NCI-H2081 (cell line): ENCODE measurements at places on chromosomes 16 and 17.

DNA sequence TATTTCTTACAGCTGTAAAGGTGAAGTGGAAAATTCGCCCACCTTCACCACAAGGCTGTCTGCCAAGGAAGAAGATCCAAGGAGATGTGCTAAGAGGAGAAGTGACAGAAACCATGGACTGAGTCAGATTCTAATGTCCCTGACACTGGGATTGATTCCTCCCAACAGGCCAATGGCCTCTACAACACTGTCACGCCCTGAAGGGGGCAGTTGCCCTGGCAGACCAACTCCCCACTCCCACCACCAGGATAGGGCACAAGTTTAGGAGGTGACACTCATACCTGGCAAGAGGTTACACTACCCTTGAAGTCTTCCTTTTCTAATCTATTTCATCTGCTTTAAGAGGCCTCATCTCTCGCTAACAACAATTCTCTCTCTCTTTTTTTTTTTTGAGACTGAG, 16.1 kb downstream of the PIP4K2B start:
- DNase-seq, result no peak

- DNase-seq, result no peak
Observed at GRCh38 chr17:74491626-74492025, 25.2 kb downstream of the CD300A start.

GRCh38 chr16:54242199-54242598, 44.4 kb downstream of the IRX3 start:
- DNase-seq, result no peak

DNA sequence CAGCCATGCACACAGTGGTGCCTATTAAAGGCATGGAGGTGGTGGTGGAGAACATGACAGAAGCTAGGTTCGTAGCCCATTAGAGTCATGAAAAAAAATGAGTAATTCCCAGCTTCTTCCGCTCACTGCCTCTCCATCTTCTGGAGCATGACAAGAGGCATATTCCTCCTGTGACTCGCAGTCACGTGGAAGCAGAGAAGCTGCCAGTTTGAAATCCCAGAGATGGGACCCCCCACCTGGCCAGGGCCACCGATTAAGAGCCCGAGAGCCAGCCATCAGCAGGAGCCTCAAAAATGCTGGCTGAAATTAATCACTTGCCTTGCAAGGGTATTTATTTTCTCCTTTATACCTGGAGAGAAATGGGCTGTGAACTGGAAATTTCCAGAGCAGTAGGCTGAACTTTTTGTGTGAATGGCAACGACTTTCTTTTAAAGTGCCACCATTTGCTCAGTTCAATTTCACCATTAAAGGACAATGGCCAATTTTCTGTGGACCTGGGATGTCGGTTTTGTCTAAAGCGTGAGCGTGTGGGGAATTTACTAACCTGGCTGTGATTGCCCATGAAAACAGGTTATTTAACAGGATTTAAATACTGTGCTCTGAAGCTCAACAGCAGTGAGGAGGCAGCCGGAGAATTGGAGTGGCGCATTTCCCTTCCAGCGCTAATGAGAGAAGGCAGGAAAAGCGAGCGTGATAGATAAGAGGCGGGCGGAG, 189.7 kb upstream of the SDK2 start:
- no peak for DNase-seq

GRCh38 chr16:14187517-14188338, 116.6 kb downstream of the MRTFB start:
- DNase-seq, result peak; percentile 67

DNA sequence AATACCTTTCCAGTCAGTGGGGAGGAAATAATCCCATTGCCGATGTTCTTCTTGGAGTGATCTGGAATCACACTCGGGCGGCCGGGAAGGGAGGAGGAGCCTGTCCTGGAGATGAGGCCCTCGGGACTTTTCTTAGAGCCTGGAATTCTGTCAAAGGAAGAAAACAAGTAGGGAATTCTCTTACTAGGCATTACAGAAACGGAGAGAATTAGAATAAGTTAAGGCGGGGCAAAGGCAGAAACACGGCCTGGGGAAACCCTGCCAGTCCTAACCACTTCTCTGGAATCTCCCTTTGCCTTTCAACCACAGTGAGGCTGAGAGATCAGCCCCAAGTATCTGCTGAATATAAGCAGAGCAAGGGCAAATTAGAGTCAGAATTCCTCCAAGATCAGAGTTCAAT, 27.8 kb downstream of the USP36 start:
- DNase-seq, result no peak

DNA sequence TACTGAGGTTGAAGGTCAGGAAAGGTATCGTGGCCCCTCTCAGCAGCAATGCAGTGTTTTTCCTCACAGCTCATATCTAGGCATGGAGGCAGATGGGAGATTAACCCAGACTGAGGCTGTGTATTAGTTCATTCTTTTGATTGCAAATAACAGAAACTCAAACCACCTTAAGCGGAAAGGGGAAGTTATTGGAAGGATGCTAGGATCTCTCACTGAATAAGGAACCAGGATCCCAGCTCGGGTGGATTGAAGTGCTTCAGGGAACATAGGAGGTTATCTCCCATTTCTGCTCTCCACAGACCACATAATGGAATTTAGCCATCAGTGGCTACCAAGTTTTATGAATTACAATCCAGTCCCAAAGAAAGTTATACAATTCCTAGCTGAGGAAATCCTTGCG, 8.2 kb downstream of the ZNF689 start:
- DNase-seq, result no peak

DNA sequence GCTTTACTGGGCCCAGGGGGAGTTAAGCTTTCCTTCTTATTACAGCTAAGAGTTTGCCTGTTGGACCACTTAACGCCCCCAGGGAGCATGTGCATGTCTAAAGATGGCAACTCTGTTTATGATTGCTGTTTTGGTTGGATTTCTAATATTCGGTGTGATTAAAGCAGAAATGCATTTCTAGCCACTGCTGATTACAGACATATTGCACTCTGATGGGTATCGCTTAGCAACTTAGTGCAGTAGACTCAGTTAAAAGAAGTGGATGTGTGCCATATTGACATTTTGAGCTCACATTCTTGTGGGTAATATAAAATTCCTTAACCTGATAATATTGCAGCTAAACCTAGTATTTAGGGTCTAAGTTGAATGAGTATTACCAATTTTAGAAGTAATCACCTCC, 4.2 kb downstream of the NF1 start:
- DNase-seq, result no peak

DNA sequence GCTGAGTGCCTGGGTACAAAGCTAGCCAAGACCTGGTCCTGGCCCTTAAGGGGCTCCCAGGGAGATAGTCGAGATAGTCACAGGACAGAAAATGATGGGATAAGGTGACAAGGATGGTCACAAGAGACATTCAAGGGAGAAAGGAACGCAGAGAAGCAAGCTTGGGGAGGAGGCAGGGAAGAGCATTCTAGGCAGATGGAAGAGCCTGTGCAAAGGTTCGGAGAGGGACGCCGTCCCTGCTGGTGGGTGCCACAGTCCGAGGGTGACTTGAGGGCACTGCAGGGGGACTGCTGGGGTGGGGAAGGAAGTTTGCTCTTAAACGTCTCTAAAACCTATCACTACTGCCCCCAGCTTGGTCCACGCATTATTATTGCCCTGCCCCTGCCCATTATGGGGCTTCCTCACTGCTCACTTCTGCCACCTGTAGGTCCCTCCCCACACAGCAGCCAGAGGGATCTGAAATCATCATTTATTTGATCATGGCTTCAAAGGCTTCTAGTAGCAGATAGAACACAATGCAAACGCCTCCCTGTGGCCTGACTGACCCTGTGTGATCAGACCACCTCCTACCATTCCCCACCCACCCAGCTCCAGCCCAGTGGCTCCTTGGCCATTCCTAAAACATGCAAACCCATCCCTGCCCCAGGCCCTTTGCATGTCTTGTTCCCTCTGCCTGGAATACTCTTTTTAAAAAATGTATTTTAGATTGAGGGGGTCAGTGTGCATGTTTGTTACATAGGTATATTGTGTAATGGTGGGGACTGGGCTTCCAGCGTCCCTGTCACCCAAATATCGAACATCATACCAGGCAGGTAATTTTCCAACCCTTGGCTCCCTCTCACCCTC, 60.3 kb downstream of the RMI2 start:
- peak; percentile 21 for DNase-seq

DNA sequence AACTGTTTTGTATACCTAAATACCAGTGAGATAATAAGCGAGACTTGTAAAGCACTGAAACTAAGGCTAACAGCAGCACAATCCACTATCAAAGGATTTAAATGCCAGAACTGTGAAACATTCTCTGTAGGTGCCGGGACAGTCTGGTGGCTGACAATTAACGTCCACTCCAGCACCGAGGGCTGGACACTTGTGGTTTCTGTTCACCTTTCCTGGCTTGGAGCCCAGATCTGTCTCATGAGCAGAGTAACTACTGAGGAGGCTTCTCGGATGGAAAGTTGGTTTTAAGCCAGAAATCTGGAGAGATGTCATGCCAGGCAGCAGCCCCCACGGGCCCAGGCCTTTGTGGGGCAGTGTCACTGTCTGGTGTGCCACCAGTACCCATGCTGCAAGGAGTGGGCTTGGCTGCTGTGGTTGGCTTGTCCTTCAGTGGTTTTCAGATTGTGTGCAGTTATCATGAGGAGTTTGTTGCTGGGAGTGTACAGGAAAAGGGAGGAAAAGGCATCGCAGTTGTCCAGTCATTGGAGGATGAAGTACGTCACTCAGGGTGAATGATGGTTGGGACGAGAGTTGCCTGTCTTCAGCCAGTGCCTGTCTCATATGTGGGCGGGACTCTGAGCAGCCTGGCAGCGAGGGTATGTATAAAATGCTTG, 35.5 kb downstream of the UBN1 start:
- DNase-seq, result no peak

GRCh38 chr16:22296225-22297113, 740 bp upstream of the POLR3E start:
- DNase-seq, result peak; percentile 39

GRCh38 chr16:64132190-64132589, 989.7 kb downstream of the CDH11 start:
- DNase-seq, result no peak

GRCh38 chr16:62041401-62041800, 5.2 kb upstream of the CDH8 start:
- peak; percentile 74 for DNase-seq

GRCh38 chr17:66448026-66448639, 145.7 kb downstream of the PRKCA start:
- no peak for DNase-seq

DNA sequence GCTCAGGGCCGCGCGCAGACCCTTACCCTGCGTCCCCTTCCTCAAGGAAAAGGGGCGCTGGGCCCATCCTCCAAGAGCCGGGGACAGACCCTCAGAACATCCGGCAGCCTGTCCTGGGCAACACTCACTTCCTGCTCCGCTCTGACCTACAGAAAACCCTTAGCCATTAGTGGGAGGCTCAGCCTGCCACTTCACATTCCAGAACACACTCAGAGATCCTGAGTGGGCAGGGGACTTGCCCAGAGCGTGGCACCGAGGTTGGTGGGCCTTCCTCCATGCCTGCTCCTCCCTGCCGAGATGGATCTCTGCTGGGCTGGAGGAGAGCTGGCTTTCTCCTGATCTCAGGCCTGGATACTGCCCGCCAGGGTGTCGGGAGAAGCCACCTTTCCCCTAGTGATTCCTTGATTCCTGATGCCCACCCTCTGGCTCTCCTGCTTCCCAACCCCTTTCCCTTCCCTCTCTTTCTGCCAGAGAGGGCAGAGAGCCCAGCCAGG, 1.5 kb downstream of the SCARF1 start:
- no peak for DNase-seq

- DNase-seq, result no peak
Observed at GRCh38 chr17:28160610-28161009, 118.1 kb downstream of the NLK start.

DNA sequence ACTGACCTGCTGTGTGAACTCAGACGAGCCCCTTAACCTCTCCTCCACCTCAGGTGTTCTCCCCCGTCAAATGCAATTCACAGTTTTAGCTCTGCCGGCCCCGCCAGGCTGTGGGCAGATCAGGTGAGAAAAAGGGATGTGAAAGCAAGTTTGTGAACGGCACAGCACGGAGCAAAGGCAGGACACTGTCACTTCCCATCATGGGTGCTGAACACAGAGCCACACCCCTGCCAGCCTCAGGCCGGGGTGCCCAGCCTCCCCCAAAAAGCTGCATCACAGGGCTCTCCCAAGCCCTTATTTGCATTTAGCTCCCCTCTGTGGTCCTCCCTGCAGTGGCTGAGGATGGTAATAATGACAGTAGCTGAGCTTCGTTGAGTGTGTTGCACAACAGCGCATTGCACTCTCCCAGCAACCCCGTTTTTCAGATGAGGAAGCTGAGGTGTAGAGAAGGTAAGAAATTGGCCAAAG, 88.8 kb upstream of the TNRC6C start:
- no peak for DNase-seq

DNA sequence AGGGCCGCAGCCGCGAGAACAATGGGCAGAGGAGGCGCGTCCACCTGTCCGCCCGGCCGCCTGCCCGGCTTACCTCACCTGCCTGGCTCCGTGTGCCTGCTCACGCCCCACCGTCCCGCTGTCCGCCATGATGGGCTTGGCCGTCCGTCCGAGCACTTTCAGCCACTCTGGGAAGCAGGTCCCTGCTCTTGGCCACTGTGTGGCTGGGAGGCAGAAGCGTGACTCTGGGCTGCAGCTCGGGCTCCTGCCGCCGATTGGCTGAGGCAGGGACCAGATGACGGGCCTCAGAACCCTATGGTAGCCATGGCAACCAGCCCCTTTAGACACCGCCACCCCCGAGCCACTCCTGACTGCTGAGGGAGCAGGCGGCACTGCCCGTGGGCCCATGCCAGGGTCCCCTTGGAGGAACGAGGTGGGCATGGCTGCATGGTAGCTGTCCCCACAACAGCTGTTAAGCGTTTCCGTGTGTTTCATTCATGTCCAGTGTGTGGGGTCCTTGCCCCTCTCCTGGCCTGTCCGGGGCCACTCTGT, 8.9 kb upstream of the AXIN1 start:
- no peak for DNase-seq

DNA sequence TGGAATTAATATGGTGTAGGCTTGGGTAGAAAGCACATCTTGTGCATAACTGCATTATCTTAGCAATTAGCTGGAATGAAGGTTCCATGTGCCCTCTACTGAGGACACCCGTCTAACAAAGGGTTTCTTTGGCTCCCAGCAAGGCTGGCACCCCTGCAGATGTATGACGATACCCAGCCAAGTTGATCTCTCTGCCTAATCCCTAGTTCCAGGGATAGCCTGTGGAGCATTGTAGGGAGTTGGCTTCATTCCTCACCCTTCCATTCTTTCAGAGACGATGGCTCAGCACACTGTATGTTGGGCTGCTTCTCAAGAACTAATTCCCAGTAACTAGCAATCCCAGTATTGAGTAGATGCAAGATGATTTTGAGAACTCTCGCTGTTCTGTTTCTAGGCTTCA, 182.5 kb downstream of the SNX29 start:
- no peak for DNase-seq

GRCh38 chr17:34892461-34893249, 68.6 kb downstream of the CCT6B start:
- DNase-seq, result no peak

- no peak for DNase-seq
Observed at GRCh38 chr17:38545531-38546225, 60.1 kb downstream of the SRCIN1 start.
